Endothelial cell (in vitro differentiated cells): ENCODE measurements at places on chromosomes 5 and 9.

GRCh38 chr9:86819552-86819951, 127.8 kb downstream of the GAS1 start:
- no peak for DNase-seq

DNA sequence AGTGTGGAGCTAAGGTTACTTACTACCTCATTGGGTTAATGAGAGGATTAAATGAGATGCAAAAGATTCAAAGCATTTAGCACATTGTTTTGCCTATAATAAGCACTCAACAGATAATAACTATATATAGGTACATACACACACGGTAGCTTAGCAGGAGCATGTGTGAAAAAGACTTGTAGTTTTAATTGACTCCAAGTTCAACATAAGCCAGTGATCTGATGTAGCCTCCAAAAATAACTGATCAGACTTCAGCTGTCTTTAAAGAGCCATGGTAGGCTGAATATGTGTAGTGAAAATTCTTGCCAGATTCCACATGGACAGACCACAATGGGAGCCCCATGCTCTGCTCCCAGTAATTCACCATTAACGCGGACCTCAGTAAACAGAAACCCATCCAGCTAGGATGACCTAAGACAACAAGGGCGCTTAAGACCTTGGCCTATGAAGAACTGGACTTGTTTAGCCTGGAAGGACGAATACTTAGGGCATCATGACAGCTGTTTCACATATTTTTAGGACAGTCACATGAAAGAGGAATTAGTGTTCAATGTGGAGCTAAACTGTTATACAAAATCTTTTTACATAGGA, 115.1 kb upstream of the ZNF366 start:
- no peak for DNase-seq

GRCh38 chr9:109010746-109011145, 2.6 kb downstream of the CTNNAL1 start:
- no peak for DNase-seq

GRCh38 chr9:136017289-136018190, 56.4 kb upstream of the UBAC1 start:
- DNase-seq = peak; percentile 3

GRCh38 chr9:26244661-26245451, 566.6 kb upstream of the TUSC1 start:
- DNase-seq = no peak

- no peak for DNase-seq
Observed at GRCh38 chr9:70480405-70480980, 66.0 kb upstream of the KLF9 start.

GRCh38 chr5:93874080-93874479, 132.7 kb upstream of the POU5F2 start:
- DNase-seq = no peak

GRCh38 chr5:168740811-168741213, 161.6 kb upstream of the PANK3 start:
- DNase-seq = no peak

DNA sequence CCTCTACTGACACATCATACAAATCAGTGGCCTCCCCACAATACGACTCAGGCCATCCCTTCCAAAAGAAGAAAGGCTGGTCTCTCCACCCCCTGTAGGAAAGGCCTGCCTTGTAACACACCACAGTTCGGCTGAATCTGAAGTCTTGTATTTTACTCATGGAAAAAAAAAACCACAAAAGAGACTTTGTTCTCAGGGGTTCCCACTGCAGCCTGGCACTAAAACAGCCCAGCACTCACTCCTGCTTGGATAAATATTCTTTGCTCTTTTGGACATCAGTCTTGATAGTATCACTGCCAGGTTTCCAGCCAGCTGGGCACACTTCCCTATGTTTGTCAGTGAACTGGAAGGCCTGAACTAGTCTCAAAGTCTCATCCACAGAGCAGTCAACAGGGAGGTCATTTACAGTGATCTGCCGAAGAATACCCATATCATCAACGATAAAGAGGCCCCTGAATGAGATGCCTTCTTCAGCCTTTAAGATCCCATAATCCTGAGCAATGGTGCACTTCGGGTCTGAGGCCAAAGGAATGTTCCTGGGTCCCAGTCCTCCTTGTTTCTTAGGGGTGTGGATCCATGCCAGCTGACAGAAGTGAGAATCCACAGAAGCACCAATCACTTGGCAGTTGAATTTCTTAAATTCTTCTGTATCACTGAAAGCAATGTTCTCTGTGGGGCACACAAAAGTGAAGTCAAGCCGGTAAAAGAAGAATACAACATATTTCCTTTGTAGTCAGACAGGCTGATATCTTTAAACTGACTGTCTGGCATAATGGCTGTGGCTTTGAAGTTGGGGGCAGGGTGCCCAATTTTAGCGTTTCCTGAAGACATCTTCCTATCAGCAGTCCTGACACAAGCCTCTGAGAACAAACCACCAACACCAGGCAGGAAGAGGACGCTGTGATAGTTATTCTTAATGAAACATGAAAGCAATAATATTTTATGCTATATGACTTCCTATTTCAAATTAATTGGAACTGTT, 198.1 kb downstream of the LURAP1L start:
- DNase-seq = no peak

- no peak for DNase-seq
Observed at GRCh38 chr5:17412760-17413671, 85.0 kb upstream of the TAF11L2 start.

GRCh38 chr5:125026867-125027731, 280.7 kb upstream of the ZNF608 start:
- no peak for DNase-seq

DNA sequence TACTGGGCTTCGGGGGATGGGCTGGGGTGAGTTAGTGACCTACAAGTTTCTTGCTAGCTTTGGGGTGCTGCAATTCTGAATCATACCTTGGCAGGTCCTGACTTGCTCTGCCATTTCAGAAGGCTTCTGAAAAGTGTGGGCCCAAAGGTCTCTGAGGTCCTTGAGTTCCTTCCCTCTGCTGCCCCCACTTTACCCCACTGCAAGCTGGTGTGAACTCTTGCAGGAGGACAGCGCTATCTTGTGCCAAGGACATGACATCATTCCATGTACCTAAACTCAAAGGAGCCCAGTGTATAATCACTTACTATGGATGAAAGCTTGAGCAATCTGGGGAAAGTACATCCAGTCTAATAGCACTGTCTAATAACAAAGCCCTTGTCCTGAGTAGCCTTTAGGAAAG, 157.4 kb downstream of the RMI1 start:
- no peak for DNase-seq

DNA sequence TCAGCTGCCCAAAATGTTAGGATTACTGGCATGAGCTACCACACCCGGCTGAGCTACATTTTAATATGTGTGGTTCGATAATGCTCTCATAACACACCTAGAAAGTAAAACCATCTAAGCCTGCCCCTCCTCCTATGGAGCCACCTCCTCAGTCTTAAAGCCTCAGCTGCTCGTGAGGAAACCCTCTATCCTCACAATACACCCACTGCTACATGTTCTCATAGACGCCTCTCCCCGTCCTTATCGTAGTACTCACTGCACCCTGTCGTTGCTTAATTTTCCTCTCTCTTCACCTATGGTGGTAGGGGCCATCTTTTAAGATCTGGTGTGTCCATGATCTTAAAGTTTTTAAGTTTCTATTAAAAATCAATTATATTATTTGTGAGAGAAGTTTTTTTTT, 72.9 kb downstream of the RCL1 start:
- no peak for DNase-seq
